ENCODE measurements at places on chromosomes 11 and 22.

GRCh38 chr11:19389787-19390303 is 149.1 kb upstream of the E2F8 start:
- DNase-seq = peak; percentile 68

DNA sequence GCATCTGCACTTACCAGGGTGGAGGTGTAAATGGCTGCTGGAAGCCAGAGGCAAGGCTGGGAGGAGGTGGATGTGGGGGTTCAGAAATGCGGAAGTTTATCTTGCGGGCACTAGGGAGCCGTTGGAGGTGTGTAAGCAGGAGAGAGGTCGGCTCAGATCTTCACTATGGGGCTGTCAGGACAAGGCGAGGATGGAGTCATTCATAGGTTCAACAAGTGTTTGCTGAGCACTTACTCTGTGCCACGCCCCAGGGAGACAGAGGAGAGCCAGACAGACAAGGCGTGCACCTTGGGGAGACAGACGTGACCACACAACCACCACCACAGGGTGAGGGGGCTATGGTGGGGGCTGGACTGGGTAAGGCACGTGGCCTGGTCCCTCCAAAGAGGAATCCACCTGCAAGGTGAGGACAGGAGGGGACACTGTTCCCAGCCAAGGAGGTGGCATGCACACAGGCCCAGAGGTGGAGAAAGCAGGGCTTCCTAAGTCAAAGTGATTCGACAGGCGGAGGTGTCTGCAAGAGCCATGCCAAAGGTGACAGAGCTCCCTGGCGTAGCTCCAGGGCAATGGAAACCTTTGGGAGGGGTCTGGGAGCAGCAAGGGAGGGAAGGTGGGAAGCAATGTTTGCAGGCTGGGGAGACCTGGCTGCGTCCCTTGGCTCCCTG is 30.8 kb upstream of the TCF20 start:
- DNase-seq = no peak

- DNase-seq = peak; percentile 69
Measured at GRCh38 chr11:95512682-95513081, 276.9 kb downstream of the FAM76B start.

DNA sequence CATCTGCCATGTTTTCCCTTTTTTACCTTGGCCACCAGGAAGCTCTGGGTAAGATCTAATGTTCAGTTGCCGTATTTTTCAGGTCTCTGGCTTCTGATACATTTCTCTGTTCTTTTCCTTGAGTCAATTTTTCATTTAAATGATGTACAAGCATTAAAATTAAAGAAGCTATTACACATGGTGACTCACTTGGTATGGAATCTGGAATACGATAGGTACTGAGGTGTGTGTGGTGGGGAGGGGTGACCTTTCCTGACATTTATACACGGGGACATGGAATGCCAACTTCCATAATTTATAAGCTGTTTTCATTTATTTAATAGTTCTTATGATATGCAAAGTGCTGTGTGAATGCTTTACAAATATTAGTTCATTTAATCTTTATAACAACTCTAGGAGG is 47.8 kb upstream of the ALX4 start:
- DNase-seq = no peak

DNA sequence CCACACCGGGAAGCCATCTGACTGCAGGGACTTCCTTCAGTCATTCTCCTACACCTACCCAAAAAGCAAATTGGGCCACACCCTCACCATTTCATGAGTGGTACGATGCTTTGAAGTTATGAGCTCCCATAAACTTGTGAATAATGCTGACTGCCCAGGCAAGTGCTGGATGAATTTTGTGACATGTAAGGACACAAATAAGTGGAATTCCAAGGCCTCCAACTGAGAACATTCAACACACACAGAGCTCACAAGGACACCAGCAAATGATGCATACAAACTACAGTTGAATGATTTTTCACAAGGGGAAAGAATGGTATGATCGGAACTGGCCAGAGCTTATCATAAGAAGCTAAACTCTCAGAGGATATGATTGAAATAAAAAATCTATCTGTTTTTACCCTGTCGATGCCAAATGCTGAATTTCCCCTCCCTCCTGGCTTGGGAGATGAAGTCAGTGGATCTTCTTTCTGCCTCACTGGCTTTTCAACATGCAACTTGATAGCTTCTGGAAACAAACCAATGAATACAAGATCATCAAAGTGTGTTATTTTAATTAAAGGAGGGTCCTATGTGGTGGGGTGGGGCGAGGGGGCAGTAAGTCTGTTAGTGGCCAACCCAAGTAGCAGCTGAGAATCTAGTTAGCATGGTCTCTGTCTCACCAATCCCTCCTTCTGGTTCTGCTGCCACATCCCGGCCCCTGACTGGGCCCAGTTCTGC is 123.8 kb downstream of the WT1 start:
- DNase-seq = peak; percentile 47

GRCh38 chr22:43226377-43227238 is 39.7 kb upstream of the TTLL12 start:
- DNase-seq = no peak

GRCh38 chr11:132361011-132361550 is 990.7 kb downstream of the NTM start:
- DNase-seq = no peak

All from thyroid gland (tissue), 4 donors.